ENCODE measurements at places on chromosomes 2 and 18.

DNA sequence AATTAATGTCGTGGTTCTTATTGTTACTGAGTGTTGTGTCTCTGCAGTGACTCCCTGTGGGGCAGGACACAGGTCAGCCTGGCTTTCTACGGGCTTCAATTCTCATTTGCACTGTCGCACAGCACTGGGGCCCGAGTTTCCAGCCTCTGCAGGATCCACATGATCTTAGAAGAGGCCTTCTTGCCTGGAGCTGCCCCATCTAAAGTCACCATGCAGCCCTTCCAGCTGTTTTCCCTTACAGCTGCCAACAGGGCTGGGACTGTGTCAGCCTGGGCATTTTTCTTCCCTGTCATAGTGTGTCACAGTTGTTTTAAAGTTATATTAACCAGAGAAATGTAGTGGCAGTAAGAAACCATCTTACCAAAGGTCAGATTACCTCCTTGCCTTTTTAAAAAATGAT, 27.0 kb downstream of the FHL2 start:
- DNase-seq: no peak

- no peak for DNase-seq
Measured at GRCh38 chr2:46827274-46828134, 88.1 kb downstream of the MCFD2 start.

GRCh38 chr2:40165509-40165844, 286.4 kb downstream of the SLC8A1 start:
- no peak for DNase-seq

DNA sequence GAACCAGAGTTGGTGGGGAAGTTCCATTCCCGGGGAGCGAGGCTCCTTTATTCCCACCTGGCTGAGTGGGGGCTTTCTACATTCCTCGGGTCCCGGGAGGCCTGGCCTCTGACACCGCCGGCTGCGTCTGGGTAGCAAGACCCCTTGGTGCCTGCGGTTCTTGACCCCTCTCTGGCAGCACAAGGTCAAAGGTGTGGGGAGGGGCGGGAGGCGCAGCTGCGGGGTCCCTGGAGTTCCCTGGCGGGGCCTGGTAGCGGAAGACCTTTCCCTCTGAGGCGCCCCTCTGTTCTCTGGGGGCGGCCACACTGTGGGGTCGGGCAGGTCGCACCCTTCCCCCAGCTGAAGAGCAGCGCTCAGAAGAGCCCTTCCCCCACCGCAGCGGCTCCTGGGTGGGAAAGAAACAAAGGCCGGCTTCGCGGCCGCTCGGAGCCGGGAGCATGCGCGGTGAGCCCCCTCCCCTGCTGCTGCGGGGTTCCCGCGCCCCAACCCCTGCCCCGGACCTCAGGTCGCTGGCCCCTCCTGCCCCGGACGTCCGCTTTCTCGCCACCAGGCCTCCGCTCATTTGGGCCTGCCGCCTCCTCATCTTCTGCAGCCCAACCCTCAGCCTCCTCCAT, 146.3 kb downstream of the ANKRD44 start:
- DNase-seq: no peak

GRCh38 chr18:79611040-79611681, 68.4 kb upstream of the CTDP1 start:
- DNase-seq: no peak
